Astrocyte (in vitro differentiated cells and primary cell): ENCODE measurements at places on chromosomes 6 and 20. TPM values are rescaled to one million over a fixed set of nuclear protein-coding genes. Genes with fewer than 3 reads are reported as not detected.

DNA sequence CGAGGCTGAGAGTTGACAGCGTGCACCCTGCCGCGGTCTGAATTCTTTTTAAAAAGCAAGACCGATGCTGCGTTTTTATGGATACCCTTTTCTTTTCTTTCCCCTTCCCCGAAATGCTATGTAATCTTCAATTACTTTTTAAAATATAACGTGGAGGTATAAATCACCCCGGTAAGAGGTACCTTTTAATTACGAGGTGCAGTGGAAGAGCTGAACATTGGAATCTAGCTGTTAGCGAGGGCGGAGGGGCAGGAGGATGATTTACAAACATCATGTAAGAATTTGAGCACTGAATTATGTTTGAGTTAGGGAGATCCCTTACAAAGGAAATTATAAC, 1.2 kb downstream of the EYA2 start:
- H3K4me1 ChIP-seq: peaks cover 3% of the 10 kb centered on the region
- DNase-seq: no peak
- no peak overlapping the region for H3K27ac ChIP-seq
- H3K36me3 ChIP-seq: no peaks in the 10 kb centered on the region
- H3K27me3 ChIP-seq: peaks cover 70% of the 10 kb centered on the region

DNA sequence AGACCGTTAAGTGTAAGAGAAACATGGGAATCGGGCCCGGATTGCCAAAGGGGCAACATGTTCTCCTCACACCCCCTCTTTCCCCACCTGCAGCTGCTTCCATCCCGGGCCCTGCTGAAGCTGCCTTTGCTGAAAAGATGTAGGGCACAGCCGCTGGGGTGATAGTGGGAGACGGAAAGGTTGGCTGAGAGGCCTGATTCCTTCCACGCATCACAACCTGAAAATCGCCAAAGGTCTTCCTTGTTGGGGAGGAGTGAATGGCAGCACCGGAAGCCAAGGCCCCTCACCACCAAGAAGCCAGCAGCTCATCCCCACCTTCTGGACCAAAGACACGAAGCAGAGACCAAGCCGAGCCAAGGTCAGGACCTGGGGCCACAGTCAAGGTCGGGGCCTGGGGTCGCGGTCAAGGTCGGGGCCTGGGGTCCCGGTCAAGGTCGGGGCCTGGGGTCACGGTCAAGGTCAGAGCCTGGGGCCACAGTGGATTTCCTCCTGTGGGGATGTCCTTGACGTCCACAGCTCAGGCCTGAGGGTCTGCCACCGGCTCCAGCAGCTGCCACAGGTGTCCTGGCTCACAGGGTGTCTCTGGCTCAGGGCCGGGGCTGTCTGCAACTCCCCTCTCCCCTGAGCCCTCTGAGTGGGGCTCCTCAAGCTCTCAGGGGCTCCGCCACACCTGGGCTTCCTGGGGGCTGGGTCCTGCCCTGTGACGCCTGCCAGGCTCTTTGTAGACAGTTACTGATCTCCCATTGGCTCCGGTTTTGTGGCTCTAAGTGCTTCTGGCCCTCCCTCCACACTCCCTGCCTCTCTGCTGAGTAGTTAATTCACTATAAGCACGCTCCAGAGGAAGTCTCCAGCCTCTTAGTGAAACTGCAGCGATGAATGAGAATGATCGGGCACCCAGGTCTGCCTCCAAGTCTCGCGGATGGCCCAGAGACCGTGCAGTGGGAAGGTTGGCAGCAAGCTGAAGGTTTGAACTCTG, 5.5 kb upstream of the CHRNA4 start:
- H3K27ac ChIP-seq: no peak overlapping the region
- peaks cover under 1% of the 10 kb centered on the region for H3K27me3 ChIP-seq
- H3K4me3 ChIP-seq: no peak overlapping the region
- no peaks in the 10 kb centered on the region for H3K36me3 ChIP-seq

DNA sequence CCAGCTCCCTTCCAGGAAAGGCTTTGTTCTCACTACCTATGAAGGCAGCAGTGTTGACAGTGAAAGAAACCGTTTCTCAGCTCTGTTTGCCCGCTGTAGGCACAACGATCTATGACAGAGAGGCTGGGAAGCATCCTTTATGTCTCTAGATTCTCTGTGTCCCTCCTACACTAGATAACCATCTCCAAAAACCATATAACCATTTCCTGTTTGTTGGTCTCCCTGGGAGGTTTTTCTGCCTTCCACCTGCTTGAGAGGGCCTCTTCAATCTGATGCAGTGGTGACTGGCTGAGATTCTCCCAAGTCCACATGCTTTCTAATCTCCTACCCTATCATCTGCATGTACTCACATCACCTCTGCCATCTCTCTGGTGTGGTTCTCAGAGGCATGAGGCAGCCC, 32.0 kb upstream of the TMEM217 start:
- H3K4me1 ChIP-seq: no peaks in the 10 kb centered on the region
- no peak overlapping the region for H3K27ac ChIP-seq
- H3K27me3 ChIP-seq: no peaks in the 10 kb centered on the region

- no peaks in the 10 kb centered on the region for H3K27me3 ChIP-seq
- no peak overlapping the region for H3K27ac ChIP-seq
- H3K4me3 ChIP-seq: no peak overlapping the region
- H3K4me1 ChIP-seq: no peaks in the 10 kb centered on the region
- no peaks in the 10 kb centered on the region for H3K36me3 ChIP-seq
- DNase-seq: no peak
Observed at GRCh38 chr20:43323592-43323991, 133.9 kb upstream of the PTPRT start.

GRCh38 chr6:106856227-106856874, 118.2 kb downstream of the CD24 start:
- H3K36me3 ChIP-seq: no peaks in the 10 kb centered on the region
- no peaks in the 10 kb centered on the region for H3K27me3 ChIP-seq
- peak; percentile 7 for DNase-seq
- H3K4me1 ChIP-seq: peaks cover 8% of the 10 kb centered on the region
- H3K4me3 ChIP-seq: no peak overlapping the region

DNA sequence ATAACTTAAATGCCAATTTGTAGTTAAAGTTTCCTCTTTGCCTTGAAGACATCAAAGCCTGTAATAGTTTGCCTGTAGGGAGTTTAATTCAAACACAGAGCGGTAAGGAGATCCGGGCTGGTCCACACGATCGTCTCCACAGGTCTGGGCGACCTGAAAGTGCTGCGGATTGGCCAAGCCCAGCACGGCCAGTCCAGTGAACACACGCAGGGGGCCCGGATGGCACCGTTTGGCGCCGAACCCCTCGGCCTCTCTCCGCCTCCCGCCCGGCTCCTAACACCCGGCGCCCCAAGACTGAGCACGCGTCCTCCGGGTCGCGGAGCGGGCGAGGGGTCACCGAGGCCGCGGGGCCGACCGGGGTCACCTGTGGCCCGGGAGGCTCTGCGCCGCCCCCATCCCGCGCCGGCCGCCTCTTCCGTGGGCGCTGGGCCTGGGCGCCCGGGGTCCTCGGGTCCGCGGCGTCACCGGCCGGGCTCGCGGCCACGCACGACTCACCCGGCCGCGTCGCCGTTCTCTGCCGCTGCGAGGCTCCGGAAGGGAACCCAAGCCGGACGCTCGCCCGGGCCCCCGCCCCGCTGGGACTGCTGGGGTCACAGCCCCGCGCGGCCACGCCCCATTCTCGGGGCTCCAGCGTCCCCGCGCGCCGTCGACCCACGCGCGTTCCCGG, 481 bp downstream of the SERPINB6 start:
- peaks cover 18% of the 10 kb centered on the region for H3K4me1 ChIP-seq
- DNase-seq: peak; percentile 42
- no peaks in the 10 kb centered on the region for H3K36me3 ChIP-seq
- H3K27me3 ChIP-seq: no peaks in the 10 kb centered on the region
- peak overlapping the region; percentile 78 for H3K27ac ChIP-seq

- no peak overlapping the region for H3K4me3 ChIP-seq
- peaks cover 22% of the 10 kb centered on the region for H3K4me1 ChIP-seq
- DNase-seq: no peak
- peaks cover 7% of the 10 kb centered on the region for H3K36me3 ChIP-seq
- no peak overlapping the region for H3K27ac ChIP-seq
Observed at GRCh38 chr20:58233393-58233792, 4.9 kb upstream of the ANKRD60 start.

DNA sequence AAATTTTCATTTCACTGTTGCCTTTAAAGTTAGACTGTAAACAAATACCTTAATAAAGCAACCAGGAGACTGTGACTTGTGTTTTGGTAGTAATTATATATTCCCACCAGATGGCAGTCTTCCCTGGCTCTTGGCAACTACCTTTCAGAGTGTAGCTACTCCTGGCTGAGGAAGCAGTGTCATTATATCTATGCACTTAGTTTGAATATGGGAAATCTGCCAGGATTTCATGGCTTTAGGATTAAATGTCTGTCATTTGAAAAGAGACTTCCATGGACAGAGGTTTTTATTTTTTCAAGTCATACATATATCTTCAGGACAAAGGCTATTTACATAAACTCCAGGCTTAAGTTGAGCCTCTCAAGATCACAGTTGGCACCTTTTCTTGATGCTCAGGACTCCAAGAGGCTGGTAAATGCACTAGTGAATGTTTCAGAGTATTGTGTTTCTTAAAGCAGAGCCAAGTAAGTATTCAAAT, 160.1 kb downstream of the C6orf58 start:
- H3K27ac ChIP-seq: no peak overlapping the region
- no peaks in the 10 kb centered on the region for H3K27me3 ChIP-seq
- DNase-seq: peak; percentile 44
- H3K36me3 ChIP-seq: no peaks in the 10 kb centered on the region

GRCh38 chr20:57628047-57628961, 8.1 kb upstream of the ZBP1 start:
- H3K27me3 ChIP-seq: no peaks in the 10 kb centered on the region
- no peak overlapping the region for H3K4me3 ChIP-seq
- DNase-seq: no peak
- H3K27ac ChIP-seq: no peak overlapping the region

DNA sequence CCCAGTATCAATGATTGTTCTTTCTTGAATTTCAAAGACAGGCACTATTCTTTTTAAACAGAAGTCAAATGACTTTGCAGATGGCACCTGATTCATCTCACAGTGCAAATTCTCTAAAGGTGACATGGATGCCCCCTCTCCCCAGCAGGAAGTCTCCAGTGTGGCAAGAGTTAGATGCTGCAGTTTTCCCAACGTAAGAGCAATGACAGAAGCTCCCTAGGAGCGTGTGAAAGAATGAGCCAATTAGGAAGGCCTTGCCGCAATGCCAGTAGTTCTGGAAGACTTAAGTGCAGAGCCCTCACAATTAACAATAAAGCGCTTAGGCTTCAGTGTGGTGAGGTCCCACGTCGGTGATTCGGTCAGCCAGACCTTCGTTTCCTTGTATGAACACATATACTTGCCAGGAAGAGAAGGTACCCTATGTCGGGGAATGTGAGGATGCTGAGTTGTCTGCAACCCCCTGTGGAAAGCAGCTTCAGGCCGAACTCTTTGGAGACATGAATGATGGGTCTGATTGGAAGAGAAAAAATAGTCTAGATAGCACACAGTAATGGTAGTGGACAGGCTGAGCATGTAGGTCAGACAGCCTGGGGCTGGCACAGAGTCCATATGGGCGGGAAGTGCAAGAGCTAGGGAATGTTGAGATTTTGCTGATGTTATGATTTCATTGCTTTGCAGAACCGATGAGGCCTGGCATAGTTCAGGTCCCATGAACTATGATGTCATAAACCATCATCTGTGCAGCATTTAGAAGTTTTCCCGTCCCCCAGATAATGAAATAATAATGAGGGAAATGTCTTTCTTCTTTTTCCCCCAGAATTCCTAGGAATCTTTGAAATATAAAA, 132.6 kb downstream of the PHACTR1 start:
- H3K36me3 ChIP-seq: no peaks in the 10 kb centered on the region
- H3K4me1 ChIP-seq: peaks cover 5% of the 10 kb centered on the region
- H3K27ac ChIP-seq: no peak overlapping the region
- no peak overlapping the region for H3K4me3 ChIP-seq
- DNase-seq: peak; percentile 10

GRCh38 chr6:56529594-56530191, 113.0 kb downstream of the DST start:
- H3K27ac ChIP-seq: peak overlapping the region; percentile 95
- peak; percentile 62 for DNase-seq
- H3K4me1 ChIP-seq: peaks cover 39% of the 10 kb centered on the region
- no peaks in the 10 kb centered on the region for H3K27me3 ChIP-seq

DNA sequence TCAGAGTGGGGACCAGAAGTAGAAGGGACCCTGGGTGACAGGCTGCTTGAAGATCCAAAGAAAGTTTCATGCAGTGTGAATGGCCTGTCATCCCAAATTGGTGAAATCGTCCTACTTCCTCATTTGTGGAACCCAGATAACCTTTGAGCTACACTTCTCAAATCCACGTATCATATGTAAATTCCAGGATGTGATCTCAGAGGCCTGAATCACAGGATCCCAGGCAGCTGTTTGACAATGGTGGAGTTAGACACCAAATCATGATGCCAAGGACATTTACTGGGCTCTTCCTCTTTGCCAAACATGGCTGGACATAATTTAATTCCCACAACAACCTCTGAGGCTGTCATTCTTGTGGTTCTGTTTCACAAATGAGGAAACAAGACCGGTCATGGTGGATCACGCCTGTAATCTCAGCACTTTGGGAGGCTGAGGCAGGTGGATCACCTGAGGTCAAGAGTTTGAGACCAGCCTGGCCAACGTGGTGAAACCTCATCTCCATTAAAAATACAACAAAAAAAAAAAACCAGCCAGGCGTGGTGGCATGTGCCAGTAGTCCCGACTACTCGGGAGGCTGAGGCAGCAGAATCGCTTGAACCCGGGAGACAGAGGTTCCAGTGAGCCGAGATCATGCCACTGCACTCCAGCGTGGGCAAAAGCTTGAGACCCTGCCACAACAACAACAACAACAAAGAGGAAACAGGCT, 39.9 kb upstream of the TTPAL start:
- peaks cover 12% of the 10 kb centered on the region for H3K27me3 ChIP-seq
- H3K4me3 ChIP-seq: no peak overlapping the region
- no peak for DNase-seq
- H3K36me3 ChIP-seq: no peaks in the 10 kb centered on the region
- H3K4me1 ChIP-seq: no peaks in the 10 kb centered on the region
- H3K27ac ChIP-seq: no peak overlapping the region

The TSPYL4 gene
- total RNA-seq: 22.2 and 25.8 TPM in 2 replicates

The BPIFB4 gene
- total RNA-seq: not detected in 2 replicates

The MLIP gene
- total RNA-seq: 0.55 TPM in 1 of 2 replicates, not detected in the other

The ACTL10 gene
- 1.1 and 1.4 TPM in 2 replicates for total RNA-seq

The MDFI gene
- 144 and 167 TPM in 2 replicates for total RNA-seq

The CLPSL1 gene
- total RNA-seq: not detected in 2 replicates
